ENCODE measurements at places on chromosomes 5 and 9.
A peak's percentile ranks its signal among the peaks of the same experiment; 100 is the strongest.

DNA sequence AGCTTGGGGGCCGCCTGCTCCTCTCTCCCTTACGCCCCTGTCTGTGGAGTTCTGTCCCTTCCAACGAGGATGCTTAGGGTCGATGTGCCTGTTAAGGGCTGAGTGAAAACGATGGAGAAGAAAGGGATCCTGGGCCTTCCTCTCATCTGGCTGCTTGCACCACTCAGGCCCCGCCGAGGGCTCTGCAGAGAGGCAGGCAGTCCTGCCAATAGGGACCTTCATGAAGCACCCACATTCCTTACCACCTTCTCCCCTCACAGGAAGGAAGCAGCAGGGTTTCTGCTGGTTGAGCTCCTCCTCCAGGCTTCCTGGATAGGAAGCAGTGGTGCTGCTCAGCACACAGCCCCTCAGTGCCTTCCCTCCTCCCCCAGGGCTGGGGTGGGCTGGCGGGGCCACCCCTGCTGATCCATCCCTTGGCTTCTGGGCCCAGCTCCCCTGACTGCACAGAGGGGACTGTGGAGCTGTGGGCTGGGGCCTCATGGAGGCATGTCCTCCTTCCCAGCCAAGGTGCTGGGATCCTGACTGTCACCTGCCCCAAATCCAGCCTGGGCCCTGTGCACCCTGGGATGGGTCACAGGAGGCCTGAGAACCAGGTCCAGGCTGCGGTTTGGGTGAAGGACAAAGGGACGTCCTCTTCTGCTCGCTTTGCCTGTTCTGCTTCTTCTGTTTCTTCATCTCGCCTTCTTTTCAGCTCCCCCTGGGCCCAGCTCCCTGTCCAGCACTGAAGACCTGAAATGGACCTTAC is 50.5 kb downstream of the AHRR start:
- no peak for DNase-seq

DNA sequence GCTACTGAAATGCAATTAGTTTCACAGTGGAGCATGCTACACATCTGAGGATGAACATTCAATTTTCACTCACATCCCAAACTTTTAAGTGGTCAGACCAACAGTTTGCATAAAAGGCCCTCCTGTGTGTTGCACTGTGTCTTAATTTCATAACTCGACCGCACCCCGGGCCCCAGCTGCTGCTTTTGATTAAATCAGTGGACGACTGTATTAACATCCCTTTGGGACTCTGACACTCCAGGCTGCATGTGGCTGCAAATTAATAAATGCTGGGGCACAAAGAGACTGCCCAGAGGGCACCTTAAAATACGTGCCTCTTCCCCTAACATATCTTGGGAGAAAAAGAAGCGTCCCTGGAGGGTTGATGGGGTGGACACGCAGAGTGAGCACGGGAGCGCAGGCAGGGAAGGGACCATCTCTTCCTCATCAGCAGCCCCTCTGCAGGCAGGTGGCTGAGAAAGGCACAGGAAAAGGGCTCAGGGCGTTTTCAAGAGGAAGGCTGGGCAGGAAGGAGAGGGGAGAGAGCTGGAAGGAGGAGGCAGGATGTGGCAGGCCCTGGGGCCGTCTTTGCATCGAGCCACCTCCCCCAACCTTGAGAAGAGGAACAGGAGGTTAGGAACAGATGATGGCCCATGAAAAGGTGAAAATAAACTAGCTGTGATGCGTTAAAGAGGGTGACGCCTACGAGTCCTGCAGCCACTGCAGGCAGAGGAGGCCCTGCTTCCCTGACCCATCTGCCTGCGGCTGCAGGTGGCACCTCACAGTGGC is 18.6 kb downstream of the MED10 start:
- DNase-seq = no peak

DNA sequence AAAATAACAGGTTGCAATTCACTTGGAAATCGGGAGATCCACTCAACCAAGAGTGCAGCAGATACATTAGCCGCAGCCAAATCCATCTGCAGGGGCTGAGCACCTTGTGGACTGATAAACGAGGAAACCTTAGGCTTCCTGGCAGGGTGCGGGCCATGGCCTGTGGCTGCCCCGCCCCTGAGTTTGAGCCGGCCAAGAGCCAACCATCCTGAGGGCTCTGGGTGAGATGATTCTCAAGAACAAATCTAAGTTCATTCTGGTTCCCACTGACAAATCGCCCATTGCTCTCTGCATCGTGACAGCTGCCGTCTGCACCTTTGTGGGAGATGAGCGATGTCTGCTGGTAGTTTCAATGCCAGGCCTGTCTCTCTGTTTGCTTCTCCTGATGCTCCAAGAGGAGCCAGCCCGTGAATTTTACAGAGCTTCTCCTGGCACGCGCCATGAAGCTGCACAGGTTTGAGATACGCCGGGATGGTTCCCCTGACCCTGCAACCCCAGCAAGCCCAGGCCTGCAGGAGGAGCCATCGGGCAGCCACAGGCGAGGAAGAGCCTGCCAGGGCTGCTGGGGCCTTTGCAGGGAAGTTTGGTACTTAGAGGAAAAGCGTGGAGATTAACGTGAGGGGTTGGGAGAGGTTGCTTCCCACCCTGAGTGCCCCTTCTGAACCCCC is 154.0 kb downstream of the OLFM1 start:
- no peak for DNase-seq

DNA sequence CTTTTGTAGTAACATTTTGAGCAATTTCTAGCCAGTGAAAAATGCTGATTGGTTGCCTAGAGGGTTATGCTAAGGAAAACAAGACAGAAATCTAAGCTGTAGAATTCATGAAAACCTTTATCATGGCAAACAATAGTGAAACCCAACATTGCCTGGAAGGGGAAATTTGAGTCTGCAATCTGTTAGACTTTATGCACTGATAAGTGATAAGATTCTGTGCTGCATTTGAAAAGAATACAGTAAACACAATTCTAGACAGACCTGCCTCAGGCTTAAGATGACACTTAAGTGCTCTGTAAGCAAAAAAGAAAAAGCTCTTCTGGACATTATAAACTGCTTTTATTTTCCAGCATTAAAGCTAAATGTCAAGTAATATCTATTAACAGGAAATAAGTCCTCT is 519.3 kb downstream of the ISL1 start:
- DNase-seq = no peak

DNA sequence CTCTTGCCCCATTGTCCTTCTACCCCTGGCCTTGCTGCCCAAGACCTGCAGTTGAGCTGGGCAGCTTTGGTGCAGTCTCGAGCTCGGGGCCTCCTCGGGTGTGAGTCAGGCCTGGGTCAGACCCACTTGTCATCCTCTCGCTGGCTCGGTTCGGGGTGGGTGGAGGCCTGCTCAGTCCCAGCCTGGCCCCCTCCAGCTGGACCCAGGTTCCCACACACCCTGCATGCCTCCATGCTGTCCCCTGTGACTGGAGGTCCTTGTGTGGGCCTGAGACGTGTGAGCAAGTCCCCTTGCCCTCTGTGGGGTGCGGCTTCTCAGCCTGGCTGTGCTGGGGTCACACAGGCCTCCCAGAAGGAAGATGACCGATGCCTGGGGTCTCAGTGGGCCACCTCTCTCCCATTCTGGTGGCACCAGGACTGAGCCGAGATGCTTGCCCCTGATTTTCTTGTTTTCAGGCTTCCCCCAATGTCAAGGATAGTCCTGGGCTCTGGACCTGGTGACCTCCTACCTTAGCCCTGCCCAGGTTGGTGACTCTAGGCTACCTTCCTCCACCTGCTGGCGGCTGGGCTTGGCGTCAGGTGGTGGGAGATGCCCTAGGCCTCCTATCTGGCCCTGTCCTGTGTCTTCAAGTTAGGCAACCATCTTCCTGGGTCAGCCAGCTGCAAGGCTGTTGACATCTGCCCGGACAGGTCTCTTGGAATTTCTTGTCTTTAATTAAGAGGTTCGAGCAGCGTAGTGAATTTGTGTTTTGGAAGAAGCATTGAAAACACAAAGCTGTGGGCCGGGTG is 15.1 kb downstream of the WNK2 start:
- DNase-seq = no peak

DNA sequence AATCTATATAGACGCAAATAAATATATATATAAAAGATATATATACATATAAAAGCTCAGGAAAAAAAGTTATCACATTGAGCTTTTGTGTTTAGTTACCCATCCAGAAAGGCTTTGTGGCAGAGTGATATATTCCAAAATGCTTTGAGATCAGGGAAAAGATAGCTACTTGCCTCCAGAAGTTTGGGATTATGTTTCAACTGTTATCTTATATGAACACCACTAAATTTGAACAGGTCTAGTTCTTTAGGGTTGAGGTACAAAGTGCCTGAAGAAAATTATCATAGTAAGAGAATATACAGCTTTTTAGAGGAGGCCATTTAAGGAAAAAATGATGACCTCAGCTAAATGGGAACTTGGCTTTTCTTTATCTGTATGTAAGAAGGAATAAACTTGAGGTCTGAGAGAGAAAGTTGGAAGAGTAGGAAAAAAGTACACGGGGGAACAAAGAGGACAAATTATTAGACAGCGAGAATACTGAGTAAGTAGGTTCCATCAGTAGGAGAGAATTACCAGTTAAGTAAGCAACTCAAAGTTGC is 2.4 kb downstream of the ERP44 start:
- DNase-seq = no peak

DNA sequence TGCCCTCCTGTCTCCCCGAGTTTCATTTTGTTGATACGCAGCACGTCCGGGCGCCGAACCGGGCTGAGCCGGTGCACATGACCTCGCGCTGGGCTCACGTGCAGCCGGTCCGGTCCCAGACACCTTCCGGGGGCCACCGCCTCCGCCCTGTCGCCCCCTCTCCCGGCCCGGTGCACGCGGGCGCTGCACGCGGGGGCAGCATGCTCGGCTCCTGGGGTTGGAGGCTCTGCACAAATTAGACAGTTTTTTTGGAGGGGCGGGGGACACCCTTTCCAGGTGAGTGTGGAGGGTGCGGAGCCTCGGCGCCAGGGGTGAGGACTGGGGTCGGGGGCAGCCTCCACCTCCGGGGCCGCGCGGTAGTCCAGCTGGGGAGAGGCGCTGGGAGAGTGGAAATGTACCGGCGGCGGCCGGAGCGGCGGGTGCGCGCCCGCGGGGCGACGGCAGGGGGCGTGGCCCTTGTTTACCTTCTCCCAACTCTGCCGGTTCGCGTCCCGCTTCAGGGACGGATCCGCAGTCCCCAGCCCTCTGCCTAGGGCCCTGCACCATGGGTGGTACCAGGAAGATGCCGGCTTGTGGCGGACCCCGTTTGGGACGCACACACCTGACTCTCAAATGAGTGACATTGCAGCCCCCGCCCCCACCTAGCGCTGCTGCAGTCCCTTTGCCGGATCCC is 1.1 kb downstream of the JADE2 start:
- DNase-seq = peak; percentile 63

- DNase-seq = no peak
Measured at GRCh38 chr5:88487066-88487465, 218.4 kb upstream of the TMEM161B start.

DNA sequence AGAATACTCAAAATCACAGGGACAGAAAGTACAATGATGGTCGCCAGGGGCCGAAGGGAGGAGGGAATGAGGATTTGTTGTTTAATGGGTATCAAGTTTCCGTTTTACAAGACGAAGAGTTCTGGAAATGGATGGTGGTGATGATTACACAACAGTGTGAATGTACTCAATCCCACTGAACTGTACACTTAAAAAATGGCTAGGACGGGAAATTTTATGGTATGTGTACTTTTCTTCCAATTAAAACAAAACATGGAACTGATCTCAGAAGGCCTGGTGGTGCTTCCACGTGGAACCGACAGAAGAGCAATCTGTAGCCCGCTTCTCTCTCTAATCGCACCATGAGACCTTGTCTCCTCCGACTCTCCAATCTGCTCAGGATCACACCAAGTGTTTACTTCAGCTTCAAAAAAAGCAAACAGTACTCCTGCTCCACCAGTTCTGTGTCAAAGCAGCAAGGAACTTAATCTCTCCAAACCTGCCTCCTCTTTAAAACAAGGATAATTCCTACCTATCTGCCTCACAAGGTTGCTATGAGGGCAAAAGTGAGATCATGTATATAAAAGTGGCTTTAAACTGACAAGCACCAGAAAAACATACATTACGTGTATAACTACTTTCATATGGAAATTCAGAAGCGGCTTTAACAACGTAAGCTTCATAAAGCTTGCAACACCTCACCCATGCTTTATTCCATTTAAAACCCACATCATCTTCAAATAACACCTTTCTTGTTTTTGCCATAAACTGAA is 2.1 kb downstream of the ECPAS start:
- no peak for DNase-seq

DNA sequence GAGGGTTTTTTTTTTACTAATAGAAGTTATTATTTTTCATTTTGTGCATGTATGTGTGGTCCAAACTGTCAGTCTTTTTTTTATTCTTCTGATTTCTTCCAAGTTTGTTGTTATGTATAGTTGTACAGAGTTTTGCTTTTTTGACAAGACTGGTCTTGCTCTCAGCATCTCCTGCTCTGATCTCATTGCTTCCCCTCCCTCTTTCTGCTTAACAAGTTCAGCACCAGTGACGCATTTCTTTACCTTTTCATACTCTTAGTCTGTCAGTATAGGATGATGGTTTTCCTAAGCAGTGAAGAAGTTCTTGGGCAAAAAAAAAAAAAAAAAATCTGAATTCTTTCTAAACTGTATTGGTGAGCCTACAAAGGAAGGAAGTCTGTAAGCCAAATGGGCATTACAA is 135.1 kb downstream of the CD180 start:
- DNase-seq = no peak

DNA sequence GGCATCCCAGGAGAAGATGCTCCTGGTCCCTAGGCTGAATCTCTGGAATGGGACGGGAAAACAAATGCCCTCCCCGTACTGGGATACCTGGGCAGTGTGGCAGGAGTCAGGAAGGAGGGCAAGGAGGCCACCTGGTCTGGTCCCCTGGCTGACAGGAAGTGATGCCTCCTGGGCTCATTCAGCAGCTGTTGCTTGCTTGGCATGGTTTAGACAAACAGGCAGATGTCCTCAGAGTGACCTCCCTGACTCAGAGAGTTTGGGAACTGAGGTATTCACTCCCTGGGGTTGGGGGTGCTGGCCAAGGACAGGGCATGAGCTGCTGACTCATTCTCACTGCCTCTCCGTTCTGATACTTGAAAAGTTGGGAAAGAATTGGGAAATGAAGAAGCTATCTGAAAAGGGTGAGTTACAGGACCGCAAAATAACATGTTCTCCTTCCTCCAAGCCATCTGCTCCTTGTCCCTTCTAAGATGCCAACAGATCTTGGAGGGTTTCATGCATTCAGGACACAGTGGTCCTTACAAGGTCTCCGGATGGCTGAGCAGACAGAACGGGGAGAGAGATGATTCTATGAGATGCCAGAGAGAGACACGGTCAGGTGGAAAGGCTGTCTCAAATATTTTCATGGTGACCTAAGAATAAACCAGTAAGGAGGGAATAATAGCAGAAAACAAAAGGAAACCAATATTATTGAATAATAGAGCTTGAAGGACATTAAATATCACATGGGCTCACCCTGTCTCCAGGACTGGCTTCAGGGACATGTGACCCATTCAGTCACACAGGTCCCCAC is 534.5 kb downstream of the BNC2 start:
- DNase-seq = no peak

Measured in stimulated activated CD4-positive, alpha-beta T cell treated with anti-CD3 and anti-CD28 coated beads, Interleukin-12 subunit alpha, Interleukin-12 subunit beta, amount 100 ng/mL, for 24 hours (primary cell).